KBM-7 (cell line): ENCODE measurements at places on chromosomes 7 and 10.

DNA sequence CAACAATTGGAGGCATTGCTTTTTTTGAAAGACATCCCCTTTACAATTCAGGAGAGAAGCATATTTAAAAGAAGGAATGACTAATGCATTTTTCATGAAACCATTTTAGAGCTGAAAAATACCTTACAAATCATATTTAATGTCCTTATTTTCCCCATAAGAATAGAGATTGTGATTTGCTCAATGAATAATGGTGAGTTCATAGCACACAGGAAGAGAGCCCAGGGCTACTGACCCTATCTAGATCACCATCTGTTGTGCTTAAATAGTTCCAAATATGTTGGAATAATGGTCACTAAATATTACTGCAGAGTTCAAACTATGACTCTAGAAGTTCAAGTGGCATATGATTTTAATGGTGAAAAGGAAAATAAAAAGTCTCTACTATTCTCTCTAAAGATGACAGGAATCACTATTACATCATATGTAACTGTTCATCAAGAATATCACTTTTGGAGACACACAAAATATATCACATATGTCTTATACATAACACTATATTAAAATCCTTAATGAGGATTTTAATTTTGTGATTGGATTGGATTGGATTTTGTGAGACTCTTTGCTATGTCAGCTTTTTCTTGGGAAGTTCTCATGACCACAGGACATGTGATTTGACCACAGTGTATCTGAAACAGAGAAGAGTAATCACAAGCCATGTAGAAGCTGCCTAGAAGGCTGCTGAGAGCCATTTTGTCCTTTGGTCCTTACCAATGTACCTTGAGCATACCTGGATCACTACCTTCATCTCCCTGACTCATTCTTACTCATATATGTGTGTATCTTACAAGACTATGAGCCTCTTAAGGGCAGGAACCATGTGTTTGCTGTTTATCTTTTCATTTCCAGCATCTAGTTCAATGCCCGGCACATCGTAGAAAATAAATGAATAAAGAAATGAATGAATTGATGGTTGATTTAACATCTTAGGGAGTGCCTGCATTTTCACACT is 26.4 kb downstream of the SLC16A9 start:
- DNase-seq = no peak

DNA sequence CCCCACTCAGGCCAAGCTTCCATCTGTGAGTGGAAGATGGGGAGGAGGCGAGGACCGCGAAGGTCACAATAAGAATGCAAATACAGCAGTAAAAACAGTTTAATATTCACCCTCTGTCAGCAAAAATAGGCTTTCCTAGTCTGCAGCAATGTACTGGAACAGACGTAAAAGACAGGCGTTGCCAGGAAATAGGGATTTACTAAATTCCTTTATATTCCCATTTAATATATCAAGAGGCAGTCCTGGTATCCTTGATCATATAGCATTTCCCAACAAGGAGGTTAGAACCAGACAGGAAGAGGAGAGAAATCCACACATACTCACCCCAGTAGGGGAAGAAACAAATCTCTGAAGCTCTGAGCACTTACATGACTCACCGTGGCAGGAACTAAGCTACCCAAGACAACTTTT is 1054.9 kb upstream of the C7orf33 start:
- no peak for DNase-seq

- DNase-seq = no peak
These were observed 91.2 kb upstream of the WNT16 start for GRCh38 chr7:121237601-121238000.

DNA sequence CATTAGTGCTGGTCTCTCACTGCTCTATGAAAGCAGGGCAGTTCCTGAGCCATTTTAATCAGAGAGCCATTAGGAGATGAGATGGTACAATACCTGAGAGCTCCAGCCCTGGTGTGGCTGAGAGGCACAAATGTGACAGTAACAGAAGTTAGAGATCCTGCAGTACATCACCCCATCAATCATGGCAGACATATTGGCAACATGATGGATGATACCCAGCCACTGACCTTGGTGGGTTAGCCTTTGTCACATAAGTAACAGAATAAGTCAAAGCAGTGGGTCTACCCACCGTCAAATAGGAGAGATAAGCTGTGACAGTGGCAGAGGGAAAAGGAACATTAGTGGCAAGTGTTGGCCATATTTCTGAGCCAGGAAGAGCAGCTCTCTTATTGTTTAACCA is 53.3 kb upstream of the NXPH1 start:
- DNase-seq = no peak

GRCh38 chr10:71486484-71487114 is 89.9 kb downstream of the CDH23 start:
- DNase-seq = peak; percentile 57

DNA sequence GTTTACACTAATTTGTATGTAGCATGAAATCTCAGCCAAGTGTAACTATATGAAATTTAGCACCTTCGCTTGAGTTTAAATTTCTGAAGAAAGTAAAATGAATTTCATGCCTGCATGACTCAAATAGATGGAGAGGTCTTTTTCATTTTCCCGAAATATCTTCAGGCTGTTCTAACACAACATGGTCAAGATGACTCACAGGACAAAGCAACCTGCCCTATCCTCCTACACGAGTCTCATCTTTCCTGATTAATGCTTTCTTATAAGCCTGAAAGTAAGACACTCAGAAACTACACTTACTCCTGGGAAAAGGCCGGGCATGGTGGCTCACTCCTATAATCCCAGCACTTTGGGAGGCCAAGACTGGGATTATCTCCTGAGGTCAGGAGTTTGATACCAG is 41.2 kb downstream of the CH25H start:
- DNase-seq = no peak

DNA sequence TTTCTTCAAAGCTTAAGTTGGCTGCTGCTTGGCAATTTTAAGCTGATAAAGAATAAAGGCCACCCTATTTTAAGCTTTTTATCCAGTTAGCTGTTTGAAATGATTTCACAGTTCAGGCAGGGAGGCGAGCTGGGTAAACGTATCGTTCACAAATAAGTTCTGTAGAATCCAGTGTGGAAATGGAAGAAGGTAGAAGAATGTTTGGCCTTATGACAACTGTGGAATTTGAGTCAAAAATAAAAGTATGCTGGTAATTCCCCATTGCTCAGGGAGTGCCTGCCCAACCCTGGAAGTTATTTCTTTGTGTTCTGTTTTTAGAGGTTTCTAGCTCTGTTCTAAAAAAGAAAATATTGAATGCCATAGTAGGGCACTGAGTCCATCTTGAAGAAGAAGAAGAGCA is 113.1 kb downstream of the ARL4A start:
- no peak for DNase-seq

GRCh38 chr7:51066405-51066882 is 250.2 kb downstream of the COBL start:
- no peak for DNase-seq

DNA sequence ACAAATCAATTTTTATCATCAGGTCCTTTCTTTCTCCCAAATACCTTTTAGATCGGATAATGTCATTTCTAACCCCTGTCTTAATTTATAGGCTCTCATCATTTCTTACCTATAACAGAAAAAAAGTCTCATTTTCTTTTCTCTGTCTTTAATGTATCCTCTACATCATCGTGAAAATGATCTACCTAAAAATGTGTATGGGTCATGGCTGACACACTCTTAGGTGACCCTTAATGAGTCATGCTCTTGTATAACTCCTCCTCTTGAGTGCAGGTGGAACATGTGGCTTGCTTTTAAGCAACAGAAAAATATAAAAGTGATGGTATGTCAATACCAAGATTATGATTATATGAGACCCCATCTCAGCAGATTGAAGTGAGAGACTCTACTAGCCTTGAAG is 139.4 kb downstream of the SEMA3C start:
- DNase-seq = no peak

DNA sequence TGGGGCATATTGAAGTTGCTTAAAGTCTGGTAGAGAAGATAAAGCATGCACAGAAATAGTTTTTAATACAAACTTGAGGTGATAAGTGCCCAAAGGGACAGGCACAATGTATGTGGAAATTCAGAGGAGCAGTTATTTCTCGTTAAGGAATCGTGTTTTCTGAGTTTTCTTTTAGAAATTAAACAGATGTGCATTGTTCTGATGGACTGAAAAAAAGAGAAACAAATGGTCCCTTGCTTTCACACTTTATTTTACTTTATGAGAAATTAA is 45.6 kb downstream of the CNNM2 start:
- DNase-seq = no peak

DNA sequence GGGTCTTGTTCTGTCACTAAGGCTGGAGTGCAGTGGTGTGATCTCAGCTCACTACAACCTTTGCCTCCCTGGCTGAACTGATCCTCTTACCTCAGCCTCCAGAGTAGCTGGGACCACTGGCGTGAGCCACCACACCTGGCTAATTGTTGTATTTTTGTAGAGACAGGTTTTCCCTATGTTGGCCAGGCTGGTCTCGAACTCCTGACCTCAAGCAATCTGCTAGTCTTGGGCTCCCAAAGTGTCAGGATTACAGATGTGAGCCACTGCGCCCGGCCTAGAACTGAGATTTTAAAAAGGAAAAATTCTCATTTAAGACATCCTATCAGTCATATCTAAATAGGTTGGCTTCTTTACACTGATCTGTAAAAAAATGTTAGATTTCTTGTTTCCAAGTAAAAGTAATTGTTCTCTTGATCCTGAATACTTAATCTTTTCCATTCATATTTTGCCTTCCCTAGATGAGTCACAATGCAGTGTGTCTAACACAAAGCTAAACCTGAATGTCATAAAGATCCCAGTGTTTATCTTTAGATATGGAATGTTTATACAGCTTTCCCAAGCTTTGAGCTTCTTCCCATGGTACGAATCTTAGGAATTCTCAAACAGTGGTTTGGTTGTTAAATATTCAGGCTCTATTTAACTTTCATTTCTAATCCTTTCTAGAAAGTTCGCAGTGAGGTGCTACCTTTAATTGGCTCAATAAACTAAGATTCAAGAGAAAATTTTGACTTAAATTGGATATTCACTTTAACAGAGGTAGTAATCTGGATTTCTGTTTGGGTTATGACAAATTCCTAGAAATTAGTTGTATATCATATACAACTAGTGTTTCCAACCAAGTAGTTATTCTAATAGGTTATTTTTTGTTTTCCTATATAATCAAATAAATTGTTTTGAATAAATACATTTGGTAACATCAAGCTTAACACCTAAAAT is 12.1 kb upstream of the LAMB1 start:
- no peak for DNase-seq

GRCh38 chr10:44280226-44281014 is 104.5 kb downstream of the CXCL12 start:
- no peak for DNase-seq

- DNase-seq = no peak
These were observed 6.0 kb downstream of the GAD2 start for GRCh38 chr10:26222563-26222962.

GRCh38 chr10:24723788-24724380 is at the start of gene ARHGAP21:
Gene ARHGAP21, minus strand, starts transcription at chr10:24723887. Its CDS starts 1,988 bp downstream, at chr10:24721899.
- DNase-seq = peak; percentile 60

- no peak for DNase-seq
These were observed 200.6 kb upstream of the COBL start for GRCh38 chr7:51517187-51517586.

DNA sequence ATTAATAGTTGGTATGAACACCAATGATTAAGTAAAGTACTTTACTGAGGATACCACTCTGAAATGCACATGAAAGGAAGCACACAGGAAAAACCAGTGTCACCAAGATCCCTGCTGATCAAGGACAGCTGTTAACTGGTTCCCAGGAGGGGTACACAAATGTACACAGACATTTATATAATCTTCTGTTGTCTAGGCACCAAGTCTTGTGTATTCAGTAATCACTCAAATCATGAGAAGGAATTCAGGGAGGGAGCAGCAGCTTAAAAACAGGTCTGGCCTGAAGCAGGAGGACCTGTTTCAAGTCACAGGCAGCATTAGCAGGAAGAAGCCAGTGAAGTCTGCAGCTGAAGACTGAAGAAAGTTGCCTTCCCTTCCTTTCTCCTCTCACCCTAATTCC is 18.7 kb downstream of the MPP7 start:
- no peak for DNase-seq

GRCh38 chr7:28182071-28182471 is 1.5 kb upstream of the JAZF1 start:
- DNase-seq = no peak

DNA sequence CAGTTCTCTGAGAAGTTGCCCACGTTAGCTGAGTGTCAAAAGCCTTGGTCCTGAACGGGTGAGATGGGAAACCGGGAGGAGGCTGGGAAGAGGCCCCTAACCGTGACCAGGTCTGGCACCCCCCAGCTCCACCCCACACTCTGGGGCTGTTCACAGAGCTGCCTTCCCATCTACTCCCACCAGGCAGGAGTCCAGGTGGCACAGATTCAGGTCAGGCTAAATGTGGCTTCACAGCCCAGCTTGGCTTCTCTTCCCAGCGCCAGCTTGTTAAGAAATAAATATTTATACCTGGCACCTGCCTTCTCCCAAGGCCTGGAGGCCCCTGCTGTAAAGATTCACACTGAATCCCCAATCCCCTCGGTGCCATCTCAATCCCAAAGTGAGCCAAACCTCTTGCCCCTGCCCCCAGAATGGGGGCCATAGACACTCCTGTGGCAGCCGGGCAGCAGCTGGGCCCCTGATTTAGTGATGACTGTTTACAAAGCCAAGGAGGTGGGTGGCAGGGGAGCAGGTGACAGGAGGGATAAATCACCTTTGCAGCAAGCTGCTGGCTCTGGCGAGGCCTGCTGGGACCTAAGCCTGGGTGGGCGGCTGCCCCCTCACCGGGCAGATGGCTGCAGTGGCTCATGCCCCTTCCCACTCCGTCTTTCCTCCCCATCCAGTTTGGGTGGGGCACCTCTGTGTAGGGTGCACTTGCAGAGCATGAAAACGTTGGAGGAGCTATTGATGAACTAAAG is 72.5 kb downstream of the GOLGA7B start:
- no peak for DNase-seq

DNA sequence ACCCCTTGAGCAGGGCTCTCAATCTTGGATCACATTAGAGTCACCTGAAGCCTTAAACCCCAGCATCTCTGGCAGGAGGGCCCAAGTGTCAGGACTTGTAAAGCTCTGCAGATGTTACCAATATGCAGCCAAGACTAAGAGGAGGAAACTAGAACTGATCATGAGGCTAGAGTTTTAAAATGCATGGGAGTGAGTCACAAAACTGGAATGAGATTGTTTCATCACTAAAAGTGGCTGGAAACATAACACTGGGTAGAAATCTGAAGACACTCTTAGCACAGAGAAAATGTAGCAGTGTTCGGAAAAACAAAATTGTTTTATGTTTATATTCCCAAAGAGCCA is 63.3 kb upstream of the GHITM start:
- no peak for DNase-seq

GRCh38 chr10:124416733-124417132 is 2.0 kb downstream of the OAT start:
- no peak for DNase-seq

- DNase-seq = peak; percentile 8
These were observed 283.2 kb upstream of the CELF2 start for GRCh38 chr10:10734356-10735064.
